ENCODE measurements at places on chromosomes 16 and 17.

DNA sequence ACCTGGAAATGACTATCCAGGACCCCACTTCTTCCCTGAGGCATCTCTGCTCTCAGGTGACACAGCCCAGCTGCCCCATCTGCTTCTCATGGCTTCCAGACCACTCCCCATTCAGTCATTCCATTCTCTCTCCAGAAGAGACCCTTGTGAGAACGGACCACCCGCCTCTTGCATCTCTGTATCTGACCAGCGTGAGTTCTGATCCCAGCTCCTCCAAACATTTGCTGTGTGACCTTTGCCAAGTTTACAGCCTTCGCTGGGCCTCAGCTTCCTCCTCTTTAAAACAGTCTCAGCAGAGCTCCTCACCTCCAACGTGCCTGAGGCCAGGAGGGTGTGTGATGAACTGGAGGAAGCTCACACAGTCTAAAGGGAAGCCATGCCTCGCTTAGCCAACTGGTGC, 39.6 kb downstream of the C16orf82 start:
- no peak for DNase-seq

DNA sequence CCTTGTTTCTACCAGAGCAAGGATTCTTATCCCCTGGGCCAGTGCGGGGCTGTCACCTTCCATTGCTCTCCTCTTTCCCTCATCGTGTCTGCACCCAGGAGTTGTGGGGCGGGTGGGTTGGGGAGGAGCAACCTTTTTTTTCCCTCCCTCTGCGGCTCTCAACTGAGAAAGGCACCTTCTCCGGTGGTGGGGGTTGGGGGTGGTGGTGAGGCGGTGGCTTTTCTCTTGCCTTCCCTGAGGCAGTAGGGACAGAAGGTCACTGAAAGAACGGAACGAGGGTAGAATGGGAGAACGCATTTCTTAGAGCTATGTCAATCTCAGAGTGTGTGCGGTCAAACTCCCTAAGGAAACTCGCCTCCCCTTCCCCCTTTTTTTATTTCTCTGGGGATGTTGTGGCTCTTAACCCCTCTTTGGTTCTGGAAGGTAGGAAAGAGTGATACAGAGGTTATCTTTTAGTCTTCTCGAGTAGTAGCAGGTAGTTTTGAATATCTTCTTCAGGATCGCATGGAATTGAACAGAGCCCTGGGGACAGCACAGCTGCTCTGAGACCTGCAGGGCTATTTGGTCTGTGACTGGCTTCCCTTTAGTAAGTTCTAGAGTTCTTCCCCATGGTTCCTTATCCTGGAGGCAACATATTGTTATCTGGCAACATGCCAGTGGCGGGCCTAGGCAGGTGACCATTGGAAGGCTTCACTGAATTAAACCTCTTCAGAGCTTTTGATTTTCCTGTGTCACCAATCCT, 994 bp downstream of the CLTC start:
- DNase-seq: peak; percentile 15

- no peak for DNase-seq
These were observed 3.6 kb upstream of the UBE2I start for GRCh38 chr16:1305823-1306222.

GRCh38 chr17:79620207-79621038, 9.6 kb upstream of the RBFOX3 start:
- DNase-seq: no peak

GRCh38 chr17:32558997-32559650, 72.3 kb downstream of the CDK5R1 start:
- no peak for DNase-seq

GRCh38 chr17:82155606-82156005, 57.0 kb downstream of the CCDC57 start:
- no peak for DNase-seq

DNA sequence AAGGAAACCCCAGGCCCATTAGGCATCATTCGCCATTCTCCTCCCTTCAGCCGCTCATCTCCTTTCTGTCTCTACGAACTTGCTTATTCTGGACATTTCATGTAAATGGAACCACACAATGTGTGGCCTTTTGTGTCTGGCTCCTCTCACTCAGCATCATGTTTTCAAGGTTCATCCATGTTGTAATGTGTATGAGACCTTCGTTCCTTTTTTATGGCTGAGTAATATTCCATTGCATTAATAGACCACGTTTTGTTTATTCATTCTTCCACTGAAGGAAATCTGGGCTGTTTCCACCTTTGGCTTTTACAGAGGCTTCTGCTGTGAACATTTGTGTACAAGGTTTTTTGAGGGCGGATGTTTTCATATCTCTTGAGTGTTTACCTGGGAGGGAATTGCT, 3.2 kb downstream of the CRISPLD2 start:
- no peak for DNase-seq

- DNase-seq: no peak
These were observed 115.1 kb downstream of the CDK5R1 start for GRCh38 chr17:32601866-32602265.

GRCh38 chr17:75621489-75621888, 11.7 kb upstream of the SMIM5 start:
- DNase-seq: no peak

- no peak for DNase-seq
These were observed 504 bp downstream of the ERBB2 start for GRCh38 chr17:39700148-39700987.

DNA sequence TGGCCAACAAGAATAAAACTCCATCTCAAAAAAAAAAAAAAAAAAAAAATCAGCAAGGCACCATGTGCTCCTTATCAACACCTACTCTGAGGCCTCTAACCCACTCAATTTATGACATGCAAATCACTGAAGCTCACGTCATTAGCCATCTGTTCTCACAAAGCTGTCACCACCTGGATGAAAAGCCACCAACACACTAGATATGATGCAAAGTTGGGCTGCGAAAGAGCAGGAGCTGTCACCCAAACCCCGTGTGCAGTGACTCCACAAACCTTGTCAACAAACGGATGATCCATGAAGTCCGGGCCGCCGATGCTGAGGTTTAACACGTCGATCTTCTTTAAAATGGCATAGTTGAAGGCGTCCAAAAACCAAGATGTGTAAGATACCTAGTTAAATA, 25.3 kb downstream of the MBTPS1 start:
- DNase-seq: peak; percentile 66

Data from DMS 273 treated with DMSO at 0.1 percent for 48 hours (cell line).